ENCODE measurements at places on chromosomes 1 and 21. TPM values are rescaled to one million over a fixed set of nuclear protein-coding genes. Genes with fewer than 3 reads are reported as not detected.

GRCh38 chr1:19209439-19209989 is 552 bp downstream of the UBR4 start:
- no peak for DNase-seq

DNA sequence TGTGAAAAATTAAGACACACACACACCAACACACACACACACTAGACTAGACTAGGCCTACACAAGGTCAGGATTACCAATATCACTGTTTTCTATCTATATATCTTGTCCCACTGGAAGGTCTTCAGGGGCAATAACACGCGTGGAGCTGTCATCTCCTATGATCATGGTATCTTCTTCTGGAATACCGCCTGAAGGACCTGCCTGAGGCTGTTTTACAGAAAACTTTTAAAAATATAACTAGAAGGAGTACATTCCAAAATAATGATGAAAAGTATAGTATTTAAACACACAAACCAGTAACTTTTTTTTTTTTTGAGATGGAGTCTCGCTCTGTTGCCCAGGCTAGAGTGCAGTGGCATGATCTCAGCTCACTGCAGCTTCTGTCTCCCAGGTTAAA is 20.3 kb upstream of the ZBTB8A start:
- no peak for DNase-seq

- no peak for DNase-seq
Observed at GRCh38 chr1:93036672-93037071, 42.4 kb upstream of the MTF2 start.

GRCh38 chr1:17272066-17272465 is 23.2 kb downstream of the PADI3 start:
- DNase-seq = peak; percentile 68

- no peak for DNase-seq
Observed at GRCh38 chr1:44326024-44326701, 28.9 kb downstream of the ERI3 start.

DNA sequence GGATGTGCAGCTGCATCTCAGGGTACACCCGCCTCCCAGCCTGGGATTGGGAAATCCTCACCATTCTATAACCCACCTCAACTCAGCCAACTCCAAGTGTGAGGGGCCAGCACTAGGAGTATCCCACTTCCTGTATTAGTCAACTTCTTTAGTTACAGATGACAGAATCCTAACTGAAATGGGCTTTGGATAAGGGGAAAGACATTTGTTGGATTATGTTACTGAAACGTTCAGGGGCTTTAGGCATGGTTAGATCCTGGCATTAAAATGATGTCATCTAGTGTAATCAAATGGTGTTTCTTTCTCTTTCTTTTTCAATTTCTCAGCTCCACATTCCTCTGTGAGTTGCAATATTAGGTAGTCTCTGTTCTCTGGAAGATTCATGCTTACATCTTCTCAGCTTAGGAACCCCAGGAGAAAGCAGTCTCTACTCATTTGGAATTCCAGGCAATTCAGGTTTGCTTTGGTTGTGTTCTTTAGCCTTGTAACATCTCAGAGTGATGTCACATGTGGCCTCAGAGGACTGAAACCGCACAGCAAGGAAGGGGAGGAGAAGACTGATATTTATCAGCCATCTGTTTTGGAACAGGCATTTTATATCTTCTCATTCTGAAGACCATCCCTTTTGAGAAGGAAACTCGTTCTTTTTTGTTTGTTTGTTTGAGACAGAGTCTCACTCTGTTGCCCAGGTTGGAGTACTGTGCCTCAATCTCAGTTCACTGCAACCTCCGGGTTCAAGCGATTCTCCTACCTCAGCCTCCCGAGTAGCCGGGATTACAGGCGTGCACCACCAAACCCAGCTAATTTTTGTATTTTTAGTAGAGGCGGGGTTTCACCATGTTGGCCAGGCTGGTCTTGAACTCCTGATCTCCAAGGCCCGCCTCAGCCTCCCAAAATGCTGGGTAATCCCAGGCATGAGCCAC is 18.9 kb upstream of the TMEM54 start:
- no peak for DNase-seq

DNA sequence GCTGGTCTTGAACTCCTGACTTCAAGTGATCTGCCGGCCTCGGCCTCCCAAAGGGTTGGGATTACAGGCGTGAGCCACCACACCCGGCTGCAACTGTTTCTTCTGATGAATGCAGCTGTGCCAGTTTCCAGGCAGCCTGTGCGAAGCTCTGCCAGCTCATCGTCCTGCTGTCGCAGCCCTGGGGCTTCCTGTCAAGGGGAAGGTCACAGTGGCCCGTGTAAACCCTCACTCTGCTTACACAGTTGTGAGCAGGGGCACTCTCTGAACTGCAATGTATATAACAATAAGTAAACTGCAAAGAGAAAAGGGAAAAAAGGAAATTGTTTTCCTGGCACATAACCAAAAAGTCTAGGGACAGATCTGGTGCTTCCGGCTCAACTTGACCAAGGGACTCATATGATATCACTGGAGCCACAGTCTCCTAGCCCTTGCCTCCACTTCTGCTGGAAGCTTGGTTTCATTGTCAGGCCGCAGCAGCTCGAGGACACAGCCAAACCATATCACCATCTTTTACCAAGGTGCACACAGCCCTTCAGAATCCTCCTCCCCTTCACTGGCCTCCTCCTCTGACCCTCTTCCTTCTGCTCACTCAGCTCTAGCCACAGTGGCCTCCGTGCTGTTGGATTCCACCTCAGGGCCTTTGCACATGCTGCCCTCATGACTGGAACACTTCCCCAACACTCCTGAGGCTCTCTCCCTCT is 22.8 kb upstream of the LBR start:
- no peak for DNase-seq

DNA sequence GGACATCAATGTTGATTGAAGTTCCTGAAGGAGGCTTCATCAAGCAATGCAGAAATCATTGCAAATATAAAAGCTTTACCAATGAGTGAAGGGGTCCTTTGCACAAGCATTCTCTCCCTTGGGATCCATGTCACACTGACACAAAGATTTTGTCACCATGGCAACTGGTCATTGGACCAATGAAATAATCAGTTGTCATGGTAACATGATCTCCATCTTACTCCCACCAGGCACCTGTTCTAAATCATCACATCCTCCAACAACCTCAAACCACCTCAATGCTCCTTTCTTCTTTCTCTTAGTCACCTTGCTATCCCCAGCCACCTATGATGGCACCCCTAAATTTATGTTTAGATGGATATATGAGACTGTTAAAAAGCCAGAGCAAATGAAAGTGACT is 13.5 kb upstream of the FOXJ3 start:
- DNase-seq = no peak

DNA sequence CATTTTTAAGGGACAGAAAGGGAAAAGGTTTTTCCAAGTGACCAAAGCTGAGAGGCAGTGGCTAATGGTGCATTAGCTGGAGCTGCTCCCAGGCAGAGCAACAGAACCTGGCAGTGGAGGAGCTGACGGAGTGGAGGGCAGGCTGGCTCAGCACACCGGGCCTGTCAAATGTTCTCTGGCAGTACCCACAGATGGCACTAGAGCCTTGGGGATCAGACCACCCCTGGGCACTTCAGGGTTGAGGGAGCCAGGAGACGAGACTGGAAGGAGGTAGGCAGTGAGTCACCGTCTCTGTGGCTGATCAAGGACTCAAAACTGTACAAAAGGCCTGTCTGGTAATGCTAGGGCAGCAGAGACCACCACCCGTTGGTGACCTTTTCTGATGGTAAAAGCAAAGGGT is 121.7 kb upstream of the KIAA0040 start:
- DNase-seq = no peak

GRCh38 chr1:65259816-65260215 is 49.5 kb upstream of the DNAJC6 start:
- DNase-seq = no peak

GRCh38 chr1:87394982-87395381 is 66.3 kb downstream of the LMO4 start:
- DNase-seq = no peak

GRCh38 chr1:163047951-163048659 is 21.1 kb upstream of the RGS4 start:
- no peak for DNase-seq

DNA sequence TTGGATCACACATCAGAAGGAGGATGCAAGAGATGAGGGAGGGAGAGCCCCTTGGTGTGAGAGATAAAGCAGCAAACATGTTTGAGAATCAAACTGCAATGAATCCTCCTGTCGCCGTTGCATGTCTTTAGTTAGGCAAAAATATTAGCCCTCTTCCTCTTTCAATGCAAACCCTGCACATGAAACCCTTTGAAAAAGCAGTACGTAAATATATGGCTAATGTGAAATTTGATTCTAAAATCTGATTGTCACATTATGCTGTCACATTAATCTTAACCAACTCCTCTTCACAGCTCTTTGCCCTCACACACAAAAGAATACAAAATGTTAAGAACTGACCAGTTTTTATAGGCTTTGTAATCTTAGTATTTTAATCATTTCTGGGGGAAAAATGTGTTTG is 63.4 kb downstream of the WDR64 start:
- no peak for DNase-seq

GRCh38 chr1:22229379-22229778 is 86.5 kb upstream of the WNT4 start:
- no peak for DNase-seq

The RHD gene
- total RNA-seq = 1.6 TPM

The PLEKHN1 gene
- 0.65 TPM for total RNA-seq

The AMY1C gene
- total RNA-seq = not detected
